GM04503 (cell line): ENCODE measurements at places on chromosomes 1 and 21.

GRCh38 chr1:37484325-37485051, 10.1 kb downstream of the ZC3H12A start:
- no peak for DNase-seq

GRCh38 chr1:205688171-205689080, 8.1 kb upstream of the SLC45A3 start:
- DNase-seq = no peak

DNA sequence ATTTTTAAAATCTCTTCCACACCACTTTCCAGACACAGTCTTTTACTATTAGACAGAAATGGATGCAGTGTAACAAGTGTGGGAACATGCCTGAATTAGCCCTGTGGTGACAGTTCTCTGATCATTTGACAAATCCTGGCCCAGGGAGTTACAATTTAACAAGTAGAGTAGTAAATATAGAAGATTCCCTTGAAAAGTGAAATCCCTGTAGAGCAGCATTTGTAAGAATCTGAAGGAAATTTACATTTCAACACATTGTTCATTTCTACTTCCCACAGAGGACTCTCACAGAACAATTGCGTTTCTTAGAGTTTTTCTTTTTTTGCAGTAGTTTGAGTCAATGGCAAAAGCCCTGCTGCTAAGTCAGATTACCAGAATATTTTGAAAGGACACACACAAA, 458.3 kb upstream of the BRINP3 start:
- no peak for DNase-seq

- no peak for DNase-seq
Observed at GRCh38 chr1:54257876-54258275, 57.9 kb downstream of the MRPL37 start.

- DNase-seq = no peak
Observed at GRCh38 chr1:97610102-97610501, 310.7 kb downstream of the DPYD start.

DNA sequence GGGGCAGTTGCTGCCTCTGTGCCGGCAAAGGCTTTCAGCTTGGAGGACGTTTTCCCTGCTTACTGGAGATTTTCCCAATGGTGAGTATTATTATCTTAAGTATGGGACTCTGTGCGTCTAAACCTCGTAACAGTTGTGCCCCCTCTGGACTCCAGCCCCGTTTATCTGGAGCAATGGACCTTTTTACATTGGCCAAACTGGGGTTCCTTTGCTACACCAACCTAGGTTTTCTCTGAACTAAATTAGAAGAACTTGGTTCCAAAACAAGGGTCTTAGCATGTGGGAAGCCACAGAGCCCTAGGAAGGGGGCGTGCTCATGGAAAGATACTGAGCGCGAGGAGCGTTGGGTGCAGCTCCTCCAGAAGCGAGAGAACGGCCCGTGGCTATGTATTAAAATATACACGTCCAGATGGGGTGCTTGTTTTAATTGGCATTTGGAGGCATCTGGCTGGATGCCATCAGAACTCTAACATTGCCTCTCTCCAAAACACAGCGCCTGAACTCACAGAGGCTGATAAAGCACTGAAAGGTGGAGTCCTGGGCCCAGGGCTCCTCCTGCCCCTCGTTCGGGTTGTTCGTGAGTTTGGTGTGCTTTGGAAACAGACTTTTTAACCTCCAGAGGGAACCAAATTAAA, 28.4 kb downstream of the POFUT2 start:
- no peak for DNase-seq

DNA sequence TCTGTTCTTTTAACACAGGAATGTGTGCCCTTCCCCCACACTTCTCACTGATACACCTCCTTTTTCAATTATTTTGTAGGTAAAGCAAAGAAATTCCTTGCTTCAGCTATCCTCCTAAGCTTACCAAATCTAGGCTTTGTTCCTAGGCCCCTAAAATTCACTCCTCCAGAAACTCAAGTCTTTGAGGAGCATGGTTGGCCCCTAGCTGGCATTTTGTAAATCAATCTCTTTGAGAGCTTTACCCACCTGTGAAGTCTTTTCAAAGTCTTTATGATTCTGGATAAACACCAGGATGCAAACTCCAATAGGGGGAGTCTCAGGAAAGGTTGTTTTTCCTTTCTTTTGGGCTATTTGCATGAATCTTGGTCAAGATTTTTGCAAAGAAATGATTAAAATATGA, 82.9 kb upstream of the ZNF644 start:
- DNase-seq = no peak

- DNase-seq = no peak
Observed at GRCh38 chr1:183544598-183545297, 45.5 kb downstream of the NCF2 start.
